ENCODE measurements at places on chromosomes 13 and 19.
A peak's percentile ranks its signal among the peaks of the same experiment; 100 is the strongest.

- no peak for DNase-seq
Measured at GRCh38 chr19:29665826-29666577, 741 bp downstream of the PLEKHF1 start.

- DNase-seq, result no peak
Measured at GRCh38 chr19:13823256-13823655, 28.0 kb downstream of the ZSWIM4 start.

DNA sequence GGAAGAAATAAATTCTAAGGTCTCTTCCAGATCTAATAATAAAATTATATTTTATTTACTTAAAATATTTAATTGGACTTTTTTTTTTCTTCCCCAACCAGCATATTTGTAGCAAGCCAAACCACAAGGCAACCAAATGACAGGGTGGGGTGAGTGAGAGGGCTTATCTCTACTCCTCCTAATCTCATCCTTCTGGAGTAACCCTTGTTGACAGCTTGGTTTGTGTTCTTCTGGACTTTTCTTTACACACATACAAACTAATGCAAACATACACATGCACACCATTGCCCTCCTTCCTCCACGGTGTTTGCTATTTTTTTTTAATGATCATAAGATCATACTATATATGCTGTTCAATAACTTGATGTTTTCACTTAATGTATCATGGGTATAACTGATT, 383.1 kb downstream of the DLEU7 start:
- no peak for DNase-seq

DNA sequence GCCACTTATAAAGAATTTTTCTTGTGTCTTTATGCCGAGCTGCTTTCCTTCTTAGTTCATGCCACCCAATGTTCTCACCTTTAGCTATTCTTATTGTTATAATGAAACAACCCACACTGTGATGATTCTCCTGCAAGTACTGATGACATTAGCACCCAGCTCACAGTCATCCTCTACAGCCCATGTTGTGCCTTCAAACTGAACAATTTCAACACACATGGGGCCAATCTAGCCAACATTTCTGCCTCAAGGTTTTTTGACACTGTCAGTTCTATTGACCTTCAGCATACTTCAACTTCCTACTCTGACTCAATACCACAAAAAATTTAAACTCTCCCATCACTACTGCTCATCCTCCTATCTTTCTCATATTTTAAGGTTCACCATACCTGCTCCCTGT, 752.4 kb downstream of the FGF9 start:
- DNase-seq, result no peak

DNA sequence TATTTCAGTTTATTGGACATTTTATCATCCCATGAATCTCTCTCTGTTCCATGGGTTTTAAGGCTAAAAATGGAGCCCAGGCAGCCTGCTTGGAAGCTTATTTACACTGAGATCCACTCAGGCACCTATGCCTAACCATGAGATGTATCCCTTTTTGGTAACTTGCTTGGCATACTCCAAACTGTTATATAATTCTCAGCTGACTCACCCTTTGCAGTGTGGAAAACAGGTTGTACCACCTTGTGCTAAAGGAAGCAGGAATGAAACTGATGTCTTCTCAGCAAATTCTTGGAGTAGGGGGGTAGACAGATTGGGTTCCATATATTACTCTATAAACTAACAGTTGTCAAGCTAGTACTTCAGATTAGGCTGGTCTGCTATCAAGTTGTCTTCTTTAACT, 483.6 kb downstream of the KLF5 start:
- DNase-seq, result no peak

- DNase-seq, result no peak
Measured at GRCh38 chr19:50796634-50797428, 6.6 kb downstream of the ACP4 start.

- DNase-seq, result peak; percentile 57
Measured at GRCh38 chr13:24683838-24684599, 3.8 kb downstream of the ATP12A start.

DNA sequence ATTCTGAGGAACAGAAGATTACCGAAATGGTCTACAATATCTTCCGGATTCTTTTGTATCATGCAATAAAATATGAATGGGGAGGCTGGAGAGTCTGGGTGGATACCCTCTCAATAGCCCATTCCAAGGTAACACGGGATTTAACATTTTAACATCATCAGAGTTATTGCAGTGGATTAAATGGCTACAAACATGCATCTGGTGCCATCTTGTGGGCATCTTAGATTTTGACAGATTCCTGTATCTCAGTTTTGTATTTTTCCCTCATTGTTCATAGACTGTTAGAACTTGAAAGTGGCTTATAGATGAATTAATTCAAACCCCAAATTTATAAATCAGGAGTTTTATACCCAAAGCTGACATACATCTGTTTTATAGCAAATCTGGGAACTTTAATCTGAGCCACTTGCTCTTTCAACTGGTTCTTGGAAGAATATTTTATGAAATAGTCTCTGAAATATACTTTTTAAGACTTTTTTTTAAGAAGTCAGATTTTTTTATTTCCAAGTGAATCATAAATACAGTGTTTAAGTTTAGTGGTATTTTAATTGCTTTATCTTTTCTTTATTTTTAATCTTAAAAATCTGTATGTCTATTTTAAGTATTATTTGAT, 215.2 kb downstream of the NBEA start:
- DNase-seq, result no peak

DNA sequence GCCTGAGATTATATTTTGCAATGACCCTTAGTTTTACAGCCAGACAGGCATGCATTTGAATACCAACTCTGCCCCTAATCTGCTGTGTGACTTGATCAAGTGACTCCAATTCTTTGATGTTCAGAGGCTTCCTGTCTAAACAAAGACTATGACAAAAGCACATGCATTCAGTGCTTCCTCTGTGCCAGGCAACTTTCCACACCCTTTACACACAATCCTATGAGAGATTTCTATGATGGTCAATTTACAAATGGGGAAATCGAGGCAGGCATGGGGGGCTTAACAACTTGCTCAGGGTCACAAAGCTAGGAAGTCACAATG, 3.7 kb upstream of the LYPD3 start:
- no peak for DNase-seq

DNA sequence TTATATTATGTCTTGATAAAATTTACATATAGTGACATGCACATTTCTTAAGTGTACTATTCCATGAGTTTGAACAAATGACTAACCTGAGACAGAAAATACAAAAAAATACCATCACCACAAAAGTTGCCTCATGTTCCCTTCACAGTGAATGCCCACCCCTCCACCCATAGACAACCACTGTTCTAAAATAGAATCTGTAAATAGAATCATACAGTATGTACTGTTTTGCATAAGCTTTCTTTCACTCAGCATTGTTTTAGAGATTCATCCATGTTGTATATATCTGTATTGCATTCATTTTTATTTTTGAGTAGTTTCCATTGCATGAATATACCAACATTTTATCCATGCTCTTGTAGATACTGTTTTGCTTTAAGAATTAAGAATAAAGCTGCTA, 23.3 kb upstream of the RBM26 start:
- no peak for DNase-seq

- no peak for DNase-seq
Measured at GRCh38 chr13:51147732-51148131, 36.7 kb upstream of the C13orf42 start.

DNA sequence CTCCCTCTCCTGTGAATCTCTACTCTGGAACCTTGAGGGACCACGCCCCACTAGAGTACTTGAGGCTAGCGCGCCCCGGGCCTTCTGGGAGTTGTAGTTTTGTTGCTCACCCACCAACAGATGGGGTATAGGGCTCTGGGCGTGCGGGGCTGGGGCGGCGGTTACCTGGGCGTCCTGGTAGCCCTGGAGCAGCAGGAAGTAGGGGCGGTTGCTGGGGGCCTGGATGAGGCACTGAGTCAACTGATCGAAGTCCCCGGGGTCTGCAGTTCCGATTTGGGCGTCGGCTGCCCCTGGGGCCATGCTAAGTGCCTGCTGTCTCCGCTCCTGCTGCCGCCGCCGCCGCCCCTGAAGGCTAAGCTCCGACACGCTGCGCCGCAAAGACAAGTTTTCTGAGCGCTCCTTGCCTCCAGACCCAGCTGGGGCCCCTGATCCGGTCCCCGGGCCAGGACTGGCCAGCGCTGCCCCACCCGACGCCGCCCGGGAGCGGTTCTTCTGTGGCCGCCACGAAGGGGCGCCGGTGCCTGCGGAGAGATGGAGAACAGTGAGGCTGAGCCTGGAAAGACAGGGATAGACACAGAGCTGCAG, 5.3 kb downstream of the RASIP1 start:
- DNase-seq, result no peak

DNA sequence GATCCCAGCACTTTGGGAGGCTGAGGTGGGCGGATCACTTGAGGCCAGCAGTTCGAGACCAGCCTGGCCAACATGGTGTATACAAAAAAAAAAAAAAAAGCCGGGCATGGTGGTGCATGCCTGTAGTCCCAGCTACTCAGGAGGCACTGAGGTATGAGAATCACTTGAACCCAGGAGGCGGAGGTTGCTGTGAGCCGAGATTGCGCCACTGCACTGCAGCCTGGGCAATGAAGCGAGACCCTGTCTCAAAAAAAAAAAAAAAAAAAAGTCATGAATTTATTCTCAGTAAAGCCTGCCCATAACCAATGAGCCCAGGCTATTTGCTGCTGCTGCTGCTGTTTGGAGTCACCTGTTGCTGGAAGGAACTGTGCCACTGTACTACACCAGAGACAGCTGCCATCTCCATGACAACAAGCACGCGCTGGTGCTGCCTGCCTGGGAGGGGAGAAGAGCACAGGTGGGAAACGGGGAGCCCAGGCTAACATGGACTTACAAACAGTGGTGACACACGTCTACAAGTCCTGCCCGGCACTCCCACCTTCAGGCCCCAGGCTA, 11.3 kb downstream of the ZFR2 start:
- DNase-seq, result no peak

GRCh38 chr19:47210689-47211316, 20.2 kb downstream of the BBC3 start:
- DNase-seq, result peak; percentile 72

DNA sequence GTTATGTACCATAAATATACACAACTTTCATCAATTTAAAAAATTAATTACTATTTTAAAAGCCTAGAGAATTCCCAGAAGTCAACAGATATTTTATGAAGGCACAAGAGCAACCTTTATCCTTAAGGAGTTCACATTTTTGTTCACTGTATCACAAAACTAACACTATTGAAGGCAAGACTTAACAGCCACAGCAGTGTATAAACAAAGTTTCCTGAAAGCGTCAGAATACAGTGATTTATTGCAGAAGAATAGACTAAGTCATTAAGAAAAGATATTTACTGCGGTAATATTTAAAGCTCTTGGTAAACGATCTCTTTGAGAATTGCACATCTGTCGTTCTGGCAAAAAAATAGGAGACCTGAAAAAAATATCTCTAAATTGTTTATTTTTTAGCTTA, 419.3 kb upstream of the NBEA start:
- DNase-seq, result no peak

DNA sequence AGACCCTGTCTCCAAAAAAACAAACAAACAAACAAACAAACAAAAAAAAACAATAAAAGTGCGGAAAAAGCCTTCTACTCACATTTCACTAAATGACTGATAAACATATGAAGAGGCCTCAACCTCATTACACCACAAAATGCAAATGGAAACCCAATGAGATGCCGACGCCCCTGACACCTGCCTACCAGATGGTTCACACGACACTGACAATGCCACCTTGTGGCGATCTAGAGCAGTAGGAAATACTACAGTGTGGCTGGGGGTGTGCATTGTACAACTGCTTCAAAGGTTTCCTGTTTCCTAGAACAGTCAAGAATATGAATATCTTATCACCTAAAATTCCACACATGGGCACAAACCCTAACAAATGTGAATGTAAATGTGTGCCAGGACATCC, 14.0 kb downstream of the SCGB2B2 start:
- DNase-seq, result peak; percentile 51

GRCh38 chr19:10846500-10847202, 1.6 kb upstream of the C19orf38 start:
- no peak for DNase-seq

DNA sequence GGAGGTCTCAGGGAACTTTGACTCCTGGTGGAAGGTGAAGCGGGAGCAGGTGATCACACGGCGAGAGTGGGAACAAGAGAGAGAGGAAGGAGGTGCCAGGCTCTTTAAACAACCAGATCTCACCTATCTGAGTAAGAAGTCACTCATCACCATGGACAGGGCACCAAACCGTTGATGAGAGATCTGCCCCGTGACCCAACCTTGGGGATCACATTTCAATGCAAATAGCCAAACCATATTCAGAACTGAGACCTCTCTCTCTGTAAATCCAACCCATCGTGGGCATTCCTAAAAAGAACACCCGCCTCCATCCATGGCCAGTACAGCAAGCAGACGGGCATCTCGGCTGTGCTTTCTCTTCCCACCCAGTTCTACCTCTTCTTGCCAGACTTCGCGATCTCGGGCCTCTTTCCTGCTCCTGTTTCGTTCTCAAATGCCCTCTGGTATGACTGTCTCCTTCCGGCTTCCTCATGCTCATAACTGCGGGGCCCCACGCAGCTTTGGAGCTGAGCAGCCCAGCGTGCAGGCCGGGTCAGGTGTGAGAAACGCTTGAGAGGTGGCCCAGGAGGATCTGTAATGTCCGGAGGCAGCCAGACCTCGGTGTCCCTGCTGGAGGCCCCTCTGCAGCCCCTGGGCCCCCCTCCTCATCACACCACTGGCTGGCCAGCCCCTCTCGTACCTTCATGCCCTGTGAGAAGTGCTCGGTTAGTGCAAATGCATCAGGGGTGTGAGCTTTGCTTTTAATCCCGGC, 97.0 kb upstream of the GPR183 start:
- no peak for DNase-seq

DNA sequence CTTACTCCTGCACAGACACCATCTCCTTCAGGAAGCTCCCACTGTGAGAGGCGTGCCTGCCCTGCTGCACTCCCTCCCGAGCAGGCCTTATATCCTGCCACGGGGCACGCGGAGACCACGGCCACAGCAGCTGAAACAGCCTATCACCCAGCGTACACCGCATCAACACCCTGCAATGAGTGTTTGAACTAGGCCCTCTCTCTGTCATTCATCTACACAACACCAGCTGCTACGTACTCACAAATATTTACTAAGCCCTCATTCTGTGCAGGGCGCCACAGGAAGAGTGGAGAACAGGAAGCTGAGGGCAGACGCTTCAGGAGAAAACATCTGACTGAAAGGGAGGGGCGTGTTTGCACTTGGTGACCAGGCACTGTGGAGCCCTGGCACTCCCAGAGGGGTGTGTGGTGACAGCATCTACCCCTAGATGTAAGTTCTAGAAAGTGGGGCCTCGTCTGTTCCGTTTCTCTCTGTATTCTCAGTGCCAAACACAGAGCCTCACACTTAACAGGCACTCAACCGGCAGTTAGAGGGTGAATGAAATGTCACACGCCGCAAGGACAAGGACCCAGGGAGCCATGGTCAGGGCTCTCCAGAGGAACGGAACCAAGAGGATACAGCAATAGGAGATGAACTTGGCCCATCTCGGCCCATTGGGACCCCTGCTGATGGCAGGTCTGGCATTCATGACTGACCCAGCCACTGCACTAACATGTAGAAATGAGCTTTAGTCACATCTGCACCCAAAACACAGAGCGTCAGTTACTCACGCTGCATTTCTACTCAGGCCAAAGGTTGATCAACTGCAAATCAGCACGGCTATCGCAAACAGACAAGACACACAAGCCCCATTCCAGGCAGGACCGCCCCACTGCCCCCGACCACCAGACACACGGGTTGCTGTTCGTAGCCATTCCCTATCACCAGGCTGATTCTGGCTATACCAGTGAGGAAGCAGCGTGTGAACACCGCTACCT, 15.7 kb downstream of the RANBP3 start:
- peak; percentile 72 for DNase-seq
